ENCODE measurements at places on chromosomes 7 and 10.

GRCh38 chr7:45267262-45267661, 109.7 kb downstream of the RAMP3 start:
- no peak for DNase-seq

DNA sequence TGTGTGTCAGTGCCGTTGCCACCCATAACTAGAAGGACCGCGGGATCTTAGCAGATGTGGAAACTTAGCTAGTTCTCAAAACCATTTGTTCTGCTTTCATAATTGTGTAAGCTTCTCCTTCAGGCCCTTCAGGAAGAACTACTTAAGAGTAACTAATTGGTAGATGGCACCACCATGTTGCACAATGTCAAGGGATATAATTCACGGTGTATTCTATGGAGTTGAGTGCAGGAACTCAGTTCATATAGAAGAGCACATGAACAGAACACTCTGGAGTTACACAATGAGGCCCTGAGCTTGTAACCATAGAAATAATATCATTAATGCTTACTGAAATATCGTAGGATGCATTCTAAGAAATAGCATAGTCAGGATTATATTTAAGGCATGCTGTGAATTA, 126.5 kb upstream of the GAD2 start:
- DNase-seq: no peak

DNA sequence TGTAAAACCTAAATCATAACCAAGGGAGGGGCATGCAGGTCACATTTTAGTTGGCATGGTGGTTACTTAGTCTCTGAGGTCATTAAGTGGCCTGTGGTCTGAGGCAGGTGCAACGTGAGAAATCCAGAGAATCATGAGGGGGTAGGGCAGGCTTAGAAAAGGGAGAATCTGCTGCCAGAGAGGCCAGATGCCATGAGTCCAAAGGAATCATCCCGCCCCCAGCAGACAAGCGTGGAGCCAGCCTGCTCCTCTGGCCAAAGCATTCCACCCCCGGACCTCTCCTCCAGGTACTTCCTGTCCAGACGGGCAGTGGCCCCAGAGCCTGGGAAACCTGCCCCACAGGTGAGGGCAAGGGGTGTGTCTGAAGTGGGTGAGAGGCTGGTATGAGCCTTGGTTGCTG, 196.4 kb upstream of the ZNF32 start:
- DNase-seq: no peak

GRCh38 chr7:159317294-159317693, 172.6 kb upstream of the VIPR2 start:
- no peak for DNase-seq

- no peak for DNase-seq
These were observed 1.2 kb downstream of the ADIRF start for GRCh38 chr10:86969421-86970041.

GRCh38 chr7:71377469-71377868, 245.5 kb downstream of the GALNT17 start:
- no peak for DNase-seq

- DNase-seq: no peak
These were observed 34.6 kb upstream of the C10orf90 start for GRCh38 chr10:126705131-126705530.

GRCh38 chr7:151897951-151898686, 21.2 kb upstream of the PRKAG2 start:
- DNase-seq: no peak

DNA sequence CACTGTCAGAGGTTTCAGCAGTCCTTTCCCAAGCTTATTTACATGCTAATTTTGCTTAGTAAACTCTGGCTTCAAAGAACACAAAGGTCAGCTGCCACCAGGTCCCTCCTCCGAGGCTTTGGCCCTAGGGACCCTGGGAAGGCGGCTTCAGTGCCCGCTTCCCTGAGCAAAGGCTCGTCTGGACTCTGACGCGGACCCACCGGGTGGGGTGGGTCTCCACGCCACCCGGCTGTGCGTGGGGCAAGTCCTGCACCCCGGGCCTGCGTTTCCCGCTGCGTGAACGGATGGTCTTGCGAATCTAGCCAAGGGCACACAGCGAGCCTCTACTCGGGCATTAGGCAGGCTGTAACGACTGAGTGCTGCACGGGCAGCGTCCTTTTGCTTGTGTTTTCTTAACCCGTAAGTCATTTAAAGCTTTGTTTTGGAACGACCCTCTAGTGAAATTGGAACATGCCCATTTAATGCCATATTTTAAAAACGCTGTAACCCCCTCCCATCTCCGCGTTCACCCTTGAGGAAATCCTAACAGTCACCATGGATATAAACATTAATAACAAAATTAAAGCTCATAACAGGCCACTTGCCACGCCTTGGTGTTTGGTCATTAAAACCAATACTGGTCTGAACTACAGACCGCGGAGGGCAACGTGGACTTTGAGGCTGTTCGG, 828 bp downstream of the BNIP3 start:
- DNase-seq: no peak

- no peak for DNase-seq
These were observed 3.4 kb upstream of the NT5C3A start for GRCh38 chr7:33065981-33066380.

DNA sequence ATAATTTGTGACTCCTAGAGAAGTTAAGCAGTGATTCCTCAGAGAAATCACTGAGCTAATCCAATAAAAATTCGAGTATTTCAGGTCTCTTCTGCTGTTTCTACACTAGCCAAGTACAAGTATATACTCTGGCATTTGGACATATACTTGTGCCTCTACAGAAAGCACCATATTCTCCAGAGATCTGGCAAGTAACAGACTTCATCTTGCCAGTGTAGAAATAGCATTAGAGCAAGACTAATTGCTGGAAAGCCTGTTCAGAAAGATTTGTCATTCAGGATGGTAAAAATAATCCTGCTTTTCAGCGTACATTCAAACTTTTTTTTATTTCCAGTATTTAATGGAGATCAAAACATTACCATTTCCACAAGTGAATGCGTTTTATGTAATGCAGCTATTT, 410.8 kb upstream of the ETV1 start:
- no peak for DNase-seq

DNA sequence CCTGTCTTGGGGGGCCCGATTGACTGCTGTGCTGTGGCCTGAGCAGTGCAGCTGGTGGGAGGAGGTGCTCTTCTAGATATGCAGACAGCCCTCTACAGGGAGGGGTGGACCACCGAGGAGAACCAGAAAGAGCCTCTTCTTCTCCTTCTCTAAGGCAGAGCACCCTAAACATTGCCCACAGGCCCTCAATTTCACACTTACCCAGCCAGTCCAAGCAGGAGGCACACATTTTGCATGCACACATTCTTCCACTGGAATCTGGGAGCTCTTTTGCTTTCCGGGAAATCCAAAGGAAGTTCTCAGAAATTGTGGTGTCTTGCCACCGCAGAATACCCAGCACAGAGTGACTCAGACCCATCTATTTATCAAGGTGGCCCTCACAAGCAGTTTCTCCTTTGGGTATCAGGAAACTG, 45.8 kb downstream of the EEPD1 start:
- DNase-seq: no peak

DNA sequence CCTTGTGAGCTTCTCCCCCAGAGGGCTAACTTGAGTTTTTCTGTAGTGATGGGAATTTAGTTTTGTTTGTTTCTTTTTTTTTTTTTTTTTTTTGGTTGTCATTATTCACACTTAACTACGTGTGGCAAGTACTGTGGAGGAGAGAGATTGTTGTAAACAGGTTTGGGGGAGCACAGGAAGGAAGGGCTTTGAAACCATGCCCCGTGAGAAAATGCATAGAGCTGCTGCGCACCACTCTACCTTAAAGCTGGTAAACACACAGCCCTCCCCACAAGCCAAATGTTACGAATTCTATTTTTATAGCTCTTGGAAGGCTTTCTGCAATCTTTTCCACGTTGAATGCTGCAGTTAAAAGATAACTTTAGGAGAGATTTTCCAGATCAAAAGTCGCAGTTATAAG, 76.2 kb downstream of the ZNF22 start:
- DNase-seq: no peak

GRCh38 chr7:30403477-30403876, 75.1 kb downstream of the NOD1 start:
- DNase-seq: no peak

- DNase-seq: peak; percentile 85
These were observed 27.3 kb downstream of the PPIF start for GRCh38 chr10:79374312-79375191.

DNA sequence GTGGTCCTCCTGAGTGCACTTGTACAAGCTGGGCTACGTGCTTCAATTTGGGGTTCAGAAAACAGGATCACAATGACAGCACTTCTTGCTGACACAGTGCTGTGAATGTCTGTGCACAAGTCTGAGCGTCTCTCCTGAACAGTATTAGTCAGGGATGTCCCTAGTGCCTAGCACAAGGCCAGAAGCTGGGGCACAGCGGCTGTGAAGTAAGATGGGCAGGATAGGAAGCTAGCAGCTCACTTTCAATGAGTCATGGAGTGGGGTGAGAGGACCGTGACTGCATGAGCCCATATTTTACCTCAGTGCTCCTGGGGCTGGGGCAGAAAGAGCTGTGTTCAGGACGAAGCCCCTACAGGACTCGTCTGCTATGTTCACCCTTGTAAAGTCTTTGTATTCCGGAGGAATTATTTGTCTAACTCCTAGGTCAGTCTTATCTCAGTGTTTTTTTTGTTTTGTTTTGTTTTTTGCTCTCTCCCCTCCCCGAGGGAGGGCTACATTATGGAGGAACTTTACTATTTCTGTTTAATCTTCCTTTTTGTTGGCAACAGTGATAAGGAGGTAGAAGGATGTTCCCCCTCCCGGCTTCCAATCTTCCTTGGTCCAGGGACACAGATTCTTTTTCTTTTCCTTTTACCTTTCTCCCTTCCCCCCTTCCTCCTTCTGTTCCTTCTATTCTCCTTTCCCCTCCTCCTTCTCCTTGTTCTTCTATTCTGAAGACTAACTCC, 2.8 kb upstream of the LRMDA start:
- no peak for DNase-seq

DNA sequence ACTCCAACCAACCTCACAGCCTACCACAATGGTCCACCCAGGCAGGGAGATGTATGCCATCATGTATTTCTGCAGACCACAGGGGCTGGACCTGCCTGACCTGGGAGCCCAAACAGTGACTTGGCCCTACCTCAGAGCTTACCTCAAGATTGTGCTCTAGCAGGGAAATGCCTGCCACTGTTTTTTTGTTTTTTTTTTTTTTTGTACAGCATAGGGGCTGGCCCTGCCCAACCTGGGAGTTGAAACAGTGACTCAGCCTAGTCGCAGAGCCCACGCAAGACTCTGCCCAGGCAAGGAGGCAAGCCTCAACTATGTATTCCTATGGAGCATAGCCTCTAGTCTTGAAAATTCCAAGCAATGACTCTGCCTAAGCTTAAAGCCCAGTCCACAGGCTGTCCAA, 39.3 kb upstream of the CDK6 start:
- DNase-seq: peak; percentile 39

GRCh38 chr7:149704507-149704906, 68.9 kb downstream of the ZNF467 start:
- no peak for DNase-seq

DNA sequence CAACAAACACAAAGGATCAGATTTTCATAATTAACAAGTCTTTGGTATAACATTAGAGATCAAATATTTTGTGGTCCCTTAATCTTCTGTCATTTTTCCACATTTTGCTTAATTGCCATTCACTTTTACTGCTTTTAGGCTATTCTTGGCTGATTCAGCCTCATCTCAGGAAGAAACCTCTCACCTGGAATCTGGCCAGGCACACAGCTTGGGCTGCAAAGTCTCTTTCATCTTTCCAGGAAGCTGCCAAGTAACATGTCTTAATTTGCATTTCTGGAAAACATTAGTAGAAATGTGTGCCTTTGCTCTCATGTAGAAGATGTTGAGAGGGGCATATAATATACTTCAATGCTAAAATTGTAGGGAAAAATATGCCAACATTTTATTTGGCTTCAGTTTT, 174.2 kb upstream of the STEAP4 start:
- no peak for DNase-seq

- DNase-seq: no peak
These were observed 156.3 kb upstream of the COBL start for GRCh38 chr7:51472873-51473272.

GRCh38 chr10:79457256-79457785, 11.9 kb upstream of the ZCCHC24 start:
- DNase-seq: no peak

- no peak for DNase-seq
These were observed 169.7 kb downstream of the ZNF438 start for GRCh38 chr10:30861976-30862375.

- DNase-seq: no peak
These were observed 92.1 kb downstream of the FOXL3 start for GRCh38 chr7:382043-382400.

DNA sequence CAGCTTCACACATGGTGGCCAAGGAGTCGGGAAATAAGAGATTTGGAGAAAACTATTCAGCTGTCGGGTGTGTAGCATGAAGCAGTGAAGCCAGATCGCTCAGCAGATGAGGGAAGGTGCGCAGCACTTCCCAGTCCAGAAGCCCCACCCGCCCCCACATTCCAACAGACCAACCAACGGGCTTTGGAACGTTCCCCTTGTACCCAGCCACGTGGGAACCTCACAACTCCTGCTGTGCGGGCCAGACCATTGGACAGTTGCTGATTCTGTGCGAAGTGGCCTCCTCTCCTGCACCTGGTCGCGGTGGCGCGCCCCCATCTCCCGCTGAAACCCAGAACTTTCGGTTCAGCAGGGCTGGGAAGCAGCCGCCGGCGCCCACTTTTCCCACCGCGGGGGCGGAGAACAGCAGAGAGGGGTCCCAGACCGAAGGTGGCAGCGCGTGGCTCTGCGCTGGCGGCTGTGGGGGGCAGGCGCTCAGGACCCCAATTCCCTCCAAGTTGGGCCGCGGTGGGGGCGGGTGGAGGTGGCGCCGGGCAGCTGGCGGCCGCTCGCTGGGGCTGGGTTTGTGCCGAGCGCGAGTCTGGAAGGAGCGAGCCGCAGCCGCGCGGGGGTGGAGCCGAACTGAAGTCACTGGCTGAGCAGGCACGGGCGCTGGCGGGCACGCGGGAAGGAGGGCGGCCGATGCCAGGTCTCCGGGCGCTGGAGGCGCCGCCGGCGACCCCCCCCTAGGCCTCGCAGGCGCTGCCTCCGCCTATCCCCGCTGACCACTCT, 1301.5 kb upstream of the SORCS1 start:
- DNase-seq: no peak

DNA sequence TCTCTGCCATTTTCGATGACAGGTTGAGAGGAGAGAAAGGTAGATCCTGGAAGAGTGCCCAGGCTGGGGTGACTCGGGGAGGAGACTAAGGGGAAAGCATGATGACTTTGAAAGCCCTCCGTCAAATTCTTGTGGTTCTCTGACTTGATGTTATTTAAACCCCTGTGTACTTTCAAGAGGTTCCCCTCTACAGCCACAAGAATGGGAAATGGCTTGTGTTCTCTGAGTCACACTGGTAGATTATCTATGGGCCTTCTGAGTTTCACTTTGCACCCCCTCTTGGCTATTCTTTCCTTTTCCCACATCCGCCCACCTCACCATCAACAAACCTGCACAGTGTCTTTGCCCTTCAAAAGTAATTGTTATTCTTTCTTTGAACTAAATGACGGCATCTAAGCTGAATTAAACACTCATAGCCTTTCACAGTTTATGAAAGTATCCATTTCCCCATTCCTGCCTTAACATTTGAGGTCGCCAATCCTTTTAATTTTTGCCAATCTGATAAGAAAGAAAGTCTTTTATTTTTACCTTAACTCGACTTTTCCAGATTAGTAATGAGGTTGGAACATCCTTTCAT, 24.1 kb downstream of the PRF1 start:
- DNase-seq: peak; percentile 88
